ENCODE measurements at places on chromosomes 7 and 10.
A peak's percentile ranks its signal among the peaks of the same experiment; 100 is the strongest.

- peak; percentile 52 for DNase-seq
Observed at GRCh38 chr7:98870121-98870651, 372 bp upstream of the TMEM130 start.

GRCh38 chr7:64951250-64951848, 39.5 kb downstream of the ZNF117 start:
- DNase-seq = no peak

DNA sequence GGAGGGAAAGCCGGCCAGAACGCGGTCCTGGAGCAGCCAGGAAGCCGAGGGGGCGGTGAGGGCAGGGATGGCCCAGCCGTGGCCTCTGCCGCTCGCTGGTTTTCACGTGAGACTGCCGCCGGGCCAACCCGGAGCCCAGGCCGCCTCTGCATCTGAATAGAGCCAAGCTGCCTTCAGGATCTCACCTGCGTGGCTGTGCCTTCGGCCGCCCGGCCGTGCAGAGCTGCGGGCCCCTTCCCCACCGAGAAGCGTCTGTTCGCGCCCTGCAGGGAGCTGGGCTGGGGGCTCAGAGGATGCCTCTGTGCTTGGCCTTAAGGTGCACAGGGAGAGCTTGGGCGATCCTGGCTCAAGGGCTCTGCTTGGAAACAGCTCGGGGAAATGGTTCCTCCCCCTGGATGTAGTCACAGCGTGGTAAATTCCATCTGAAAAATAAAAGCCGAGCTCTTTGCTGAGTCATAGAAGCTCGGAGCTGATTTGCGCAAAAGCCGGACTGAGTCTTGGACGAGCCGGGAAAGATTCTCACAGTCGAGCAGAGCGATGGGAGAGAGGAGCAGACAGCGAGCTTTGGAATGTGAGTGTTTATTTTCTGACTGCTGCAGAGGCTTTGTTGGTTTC, at the start of gene JAKMIP3:
TSS of gene JAKMIP3 (plus strand) at position 456 of the 615 bp plus-strand sequence. CDS start 38,863 bp downstream, outside the sequence.
- no peak for DNase-seq

- DNase-seq = no peak
Observed at GRCh38 chr10:113899952-113900598, 45.6 kb downstream of the NHLRC2 start.

DNA sequence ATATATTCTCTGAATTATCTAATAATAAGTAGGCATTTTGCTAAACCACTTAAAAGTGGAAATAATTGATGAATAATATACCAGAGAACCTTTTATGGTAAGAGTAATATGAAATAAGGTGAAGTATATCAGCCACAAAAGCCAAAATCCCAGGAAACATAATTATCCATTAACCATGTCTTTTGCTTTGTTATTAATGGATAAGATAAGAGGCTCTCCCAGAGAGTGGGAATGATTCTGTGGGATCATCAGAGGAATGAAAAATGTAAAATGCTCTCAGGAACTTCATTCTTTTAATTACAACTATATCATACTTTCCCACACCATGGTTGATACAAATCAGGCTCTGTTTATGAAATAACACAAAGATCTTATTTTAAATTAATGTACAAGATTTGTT, 391.7 kb upstream of the FZD8 start:
- no peak for DNase-seq

DNA sequence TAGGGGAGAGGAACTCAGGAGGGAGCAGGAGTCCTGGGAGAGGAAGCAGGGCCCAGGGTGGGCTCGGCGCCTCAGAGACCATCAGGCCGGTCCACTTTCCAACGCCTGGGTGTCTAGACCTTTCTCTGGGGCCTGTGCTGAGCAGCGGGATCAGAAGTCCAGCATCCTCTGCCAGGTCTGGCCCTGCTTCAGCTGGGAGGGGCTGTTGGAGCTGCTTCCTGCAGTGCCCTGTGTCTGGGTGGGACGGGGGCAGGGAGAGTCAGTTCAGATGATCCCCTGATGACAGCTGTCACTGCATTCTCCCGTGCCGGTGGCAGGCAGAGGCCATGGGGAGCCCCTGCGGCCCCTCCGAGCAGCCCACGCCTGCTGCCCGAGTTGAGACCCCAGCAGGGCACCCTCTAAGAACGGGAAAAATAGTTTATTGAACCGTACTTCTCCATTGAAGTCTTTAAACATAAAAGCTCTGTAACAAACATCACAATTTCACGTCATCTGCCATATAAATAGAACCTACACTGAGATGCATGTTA, 23.3 kb downstream of the AP5Z1 start:
- DNase-seq = no peak

- DNase-seq = no peak
Observed at GRCh38 chr7:134996097-134996550, 9.8 kb downstream of the AGBL3 start.

DNA sequence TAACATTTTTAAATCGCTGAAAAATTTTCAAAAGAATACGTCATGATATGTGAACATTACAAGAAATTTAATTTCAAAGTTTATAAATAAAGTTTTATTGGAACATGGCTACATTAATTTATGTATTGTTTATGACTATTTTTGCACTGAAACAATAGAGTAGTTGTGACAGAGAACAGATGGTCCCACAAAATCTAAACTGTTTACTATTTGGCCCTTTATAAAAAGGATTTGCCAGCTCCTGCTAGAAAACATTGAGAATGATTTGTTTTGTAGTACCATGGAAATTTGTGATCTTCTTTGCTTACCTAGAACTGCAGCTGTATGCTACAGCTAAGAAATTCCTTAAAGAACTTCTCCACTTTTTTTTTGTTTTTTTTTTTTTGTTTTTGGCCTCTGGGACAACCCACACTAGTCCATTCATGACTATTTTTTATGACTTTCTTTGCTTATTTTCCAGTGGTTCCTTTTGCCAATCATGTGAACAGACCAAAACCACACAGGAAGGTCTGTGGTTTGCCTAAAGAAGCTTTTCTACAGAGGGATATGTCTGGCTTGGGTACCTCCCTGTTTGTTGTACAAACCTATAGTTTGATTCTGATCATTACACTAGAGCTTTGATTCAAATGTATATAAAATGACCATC, 55.7 kb downstream of the ST7 start:
- no peak for DNase-seq

DNA sequence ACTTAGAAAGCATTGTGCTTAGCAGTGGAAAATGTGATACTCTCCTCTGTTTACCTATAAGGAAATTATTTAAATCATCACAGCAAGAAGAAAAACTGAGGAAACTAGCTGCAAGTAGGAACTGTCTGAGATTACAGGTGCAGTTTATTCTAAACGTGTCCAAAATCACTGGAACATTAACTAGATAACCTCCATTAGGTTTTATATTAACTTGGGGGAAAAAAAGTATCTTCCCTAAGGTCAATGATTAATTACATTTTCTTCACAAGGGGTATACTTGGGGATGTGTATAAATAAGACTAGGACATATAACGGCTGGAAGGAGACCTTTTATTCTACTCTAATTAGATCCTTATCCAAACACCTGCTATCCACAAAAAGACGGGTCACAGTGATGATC, 3.7 kb downstream of the GOT1 start:
- no peak for DNase-seq

- DNase-seq = no peak
Observed at GRCh38 chr10:48542471-48543181, 62.2 kb downstream of the ARHGAP22 start.

DNA sequence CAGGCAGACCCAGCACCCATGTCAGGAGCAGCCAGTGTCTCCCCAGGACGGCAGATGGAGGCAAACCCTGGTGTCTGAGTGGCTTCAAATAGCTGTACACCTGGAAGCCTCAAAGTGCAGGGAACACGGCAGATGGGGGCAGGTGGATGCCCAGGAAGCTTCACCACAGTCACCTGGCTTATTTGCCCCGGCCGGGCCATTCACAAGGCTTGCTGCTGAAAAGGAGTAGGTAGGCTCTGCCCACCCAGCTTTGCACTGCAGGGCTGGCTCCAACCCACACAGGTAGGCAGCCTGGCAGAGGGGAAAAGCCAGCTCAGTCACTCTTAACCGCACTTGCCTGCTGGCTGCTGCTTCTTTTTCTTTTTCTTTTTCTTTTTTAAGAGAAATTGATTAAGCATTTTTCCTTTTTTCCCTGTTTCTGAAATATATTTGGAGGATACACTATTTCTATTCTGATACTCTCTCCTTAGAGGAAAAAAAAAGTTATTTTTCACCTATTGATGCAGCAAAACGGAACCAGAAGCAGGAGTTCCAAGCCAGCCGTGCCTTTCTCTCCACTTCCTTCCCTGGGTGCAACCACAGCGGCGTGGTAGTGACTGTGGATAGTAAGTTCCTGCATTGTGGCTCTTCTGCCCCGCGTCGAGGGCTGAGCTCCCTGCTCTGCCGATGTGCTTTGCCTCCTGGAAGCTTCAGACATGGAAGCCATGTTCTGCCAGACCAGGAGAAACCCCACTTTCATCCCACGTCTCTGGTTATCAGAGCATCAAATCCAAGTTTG, 118.3 kb downstream of the KLF6 start:
- no peak for DNase-seq

- DNase-seq = no peak
Observed at GRCh38 chr7:90661290-90662151, 65.4 kb downstream of the CDK14 start.

DNA sequence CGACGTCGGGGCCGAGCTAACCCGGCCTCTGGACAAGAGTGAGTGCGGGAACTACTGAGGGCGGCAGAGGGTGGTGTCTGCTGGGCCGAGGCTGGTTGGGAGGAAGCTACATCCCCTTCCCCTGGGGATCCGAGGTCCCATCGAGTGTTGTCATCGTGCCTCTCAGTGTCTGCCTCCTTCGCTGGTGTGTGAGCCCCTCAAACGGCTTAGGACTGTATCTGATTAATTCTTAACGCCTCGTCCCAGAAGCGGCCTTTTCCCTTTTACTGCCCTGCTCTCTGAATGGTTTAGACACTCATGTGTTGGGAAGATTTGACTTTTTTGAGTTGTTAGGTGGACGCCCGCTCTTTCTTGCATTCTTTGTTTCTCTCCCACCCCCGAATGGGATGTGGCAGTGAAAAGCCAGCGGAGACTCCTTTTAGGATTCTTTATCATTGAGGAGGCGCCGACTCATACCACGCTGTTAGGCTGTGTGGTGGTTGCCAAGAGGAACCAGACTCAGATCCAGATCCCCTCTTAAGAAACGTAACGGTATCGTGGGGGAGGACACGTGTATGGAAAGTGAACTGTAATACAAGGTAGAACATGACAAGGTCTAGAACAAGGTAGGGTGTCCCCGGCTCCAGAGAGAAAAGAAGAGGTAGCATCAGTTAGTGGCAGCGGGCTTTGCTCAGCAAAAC, 631 bp downstream of the SUPV3L1 start:
- DNase-seq = no peak

- no peak for DNase-seq
Observed at GRCh38 chr7:159130199-159130775, 14.4 kb downstream of the VIPR2 start.

DNA sequence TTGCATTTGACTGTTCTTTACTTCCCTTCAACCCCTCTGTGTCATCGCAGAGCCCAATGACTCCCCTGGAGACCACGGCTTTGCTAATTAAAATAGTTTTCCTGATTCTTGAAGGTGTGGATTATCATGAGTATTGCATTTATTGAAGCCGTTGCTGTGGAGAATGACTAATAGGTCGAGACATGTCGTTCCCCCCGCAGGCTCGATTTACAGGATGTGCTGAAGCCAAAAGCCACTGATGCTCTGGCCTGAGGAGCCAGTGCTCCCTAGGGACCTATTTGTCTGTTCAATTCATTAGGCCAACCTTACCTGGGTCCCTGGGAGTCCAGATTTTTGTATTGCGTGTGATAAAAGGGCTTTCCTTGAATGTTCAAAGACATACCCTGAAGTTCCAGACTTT, 102.3 kb downstream of the NPTX2 start:
- no peak for DNase-seq

- DNase-seq = no peak
Observed at GRCh38 chr10:123480344-123480743, 185.8 kb upstream of the GPR26 start.

DNA sequence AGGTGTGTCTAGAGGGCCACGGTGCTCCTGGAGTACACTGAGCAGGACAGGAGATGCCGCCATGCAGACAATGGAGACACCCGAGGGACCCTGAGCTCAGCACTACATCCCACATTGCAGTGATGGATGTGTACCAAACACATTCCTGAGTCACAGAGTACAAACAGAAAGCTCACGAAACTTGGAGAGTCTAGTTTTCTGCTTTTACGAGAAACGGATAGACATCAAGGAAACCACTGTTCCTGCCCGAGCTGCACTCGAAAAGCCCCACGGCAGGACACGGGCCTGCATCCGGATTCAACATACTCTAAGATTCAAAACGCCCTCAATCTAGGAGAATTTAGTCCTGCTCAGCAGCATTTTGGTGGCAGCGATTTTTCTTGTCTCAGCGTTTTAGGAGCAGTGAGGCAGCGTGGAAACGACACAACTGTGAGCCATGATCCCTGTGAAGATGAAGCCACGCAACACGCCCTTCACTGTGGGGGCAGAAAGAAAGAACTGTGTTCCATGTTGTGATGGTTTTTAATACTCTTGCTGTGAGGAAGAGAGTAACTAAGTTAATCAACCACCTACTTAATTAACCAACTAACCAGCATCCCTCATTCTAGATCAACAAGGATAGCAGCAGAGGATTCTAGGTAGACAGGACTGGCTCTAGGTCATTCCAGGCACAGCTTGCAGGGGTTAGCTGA, 3.2 kb downstream of the TNS3 start:
- DNase-seq = no peak

- DNase-seq = no peak
Observed at GRCh38 chr7:113768387-113768786, 150.4 kb downstream of the PPP1R3A start.

- no peak for DNase-seq
Observed at GRCh38 chr10:2856598-2856997, 210.8 kb upstream of the PFKP start.

- no peak for DNase-seq
Observed at GRCh38 chr10:35011771-35012191, 78.4 kb downstream of the CUL2 start.

DNA sequence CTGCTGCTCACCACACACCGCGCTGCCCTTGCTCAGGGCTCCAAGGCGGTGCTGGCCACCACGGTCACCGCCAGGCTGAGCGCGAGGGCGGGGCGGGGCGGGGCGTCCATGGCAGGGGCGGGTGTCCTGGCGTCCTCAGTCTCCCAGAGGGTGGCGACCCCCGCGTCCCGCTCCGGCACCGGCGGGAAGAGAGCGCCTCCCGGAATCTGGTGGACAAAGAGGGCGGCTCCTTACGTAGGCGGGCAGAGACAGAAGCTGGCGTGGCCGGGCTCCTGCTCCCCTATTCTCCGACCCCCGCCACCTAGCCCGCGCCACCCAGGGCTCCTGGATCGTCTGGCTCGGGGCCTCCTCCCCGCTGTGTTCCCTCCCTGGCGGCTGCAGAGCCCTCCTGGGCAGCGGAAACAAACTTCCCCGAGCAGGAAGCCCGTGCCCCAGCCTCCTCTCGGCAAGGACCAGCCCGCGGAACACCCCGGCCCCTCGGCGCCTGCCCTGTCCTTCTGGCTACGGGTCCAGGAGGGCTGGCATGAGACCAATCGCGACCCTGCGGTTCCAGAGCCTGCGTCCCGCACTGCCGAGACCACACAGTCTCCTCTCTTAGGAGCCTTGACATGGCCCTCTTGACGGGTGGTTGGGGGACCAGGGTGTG, 133.8 kb upstream of the ZNF92 start:
- DNase-seq = no peak

Measured in activated naive CD8-positive, alpha-beta T cell treated with anti-CD3 and anti-CD28 coated beads, Interleukin-2, amount 50 U/mL, for 16 hours (primary cell).